Putamen (tissue), 1 donor: ENCODE measurements at places on chromosomes 7 and 10.
A peak's percentile ranks its signal among the peaks of the same experiment; 100 is the strongest.

GRCh38 chr7:156148547-156148946, 336.3 kb upstream of the SHH start:
- no peak for DNase-seq

- no peak for DNase-seq
These were observed 20.6 kb downstream of the SHTN1 start for GRCh38 chr10:116984202-116984990.

DNA sequence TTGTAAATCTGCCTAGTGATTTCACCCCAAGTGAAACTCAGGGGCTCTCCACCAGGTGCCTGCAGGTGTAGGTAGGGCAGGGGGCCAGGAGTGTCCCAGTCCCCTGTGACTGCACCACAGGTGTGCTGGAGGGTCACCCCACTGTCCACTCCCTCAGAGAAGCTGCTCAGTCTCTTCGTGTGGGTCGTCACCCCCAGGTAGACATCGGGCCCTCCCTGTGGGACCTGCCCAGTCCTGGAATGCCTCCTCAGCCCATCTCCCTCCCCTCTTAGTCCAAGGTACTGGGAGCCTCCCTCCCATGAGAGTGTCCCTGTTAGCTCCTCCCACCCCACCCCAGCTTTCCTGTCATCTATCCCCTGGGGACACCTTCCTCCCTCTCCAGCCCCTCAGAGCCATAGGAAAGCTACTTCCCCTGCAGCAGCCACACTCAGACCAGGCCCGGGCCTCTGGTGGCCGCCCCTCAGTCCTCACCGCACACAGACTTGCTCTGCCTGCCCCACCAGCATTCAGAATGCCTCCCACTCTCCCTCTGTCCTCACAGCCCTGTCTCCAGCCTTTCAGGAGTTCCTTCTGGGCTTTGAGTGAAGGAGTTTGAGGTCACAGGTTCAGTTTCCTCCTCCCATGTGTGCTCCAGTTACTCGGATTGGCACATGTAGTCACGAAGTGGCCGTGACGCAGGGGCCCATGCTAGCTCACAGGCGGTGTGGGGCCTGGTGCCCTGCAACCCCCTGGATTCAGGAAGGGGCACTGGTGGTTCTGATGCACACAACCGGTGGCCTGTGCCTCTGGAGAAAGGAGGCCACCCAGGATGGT, 5.1 kb downstream of the ALOX5 start:
- no peak for DNase-seq

- DNase-seq: no peak
These were observed 98.1 kb downstream of the SDHAF3 start for GRCh38 chr7:97215556-97215955.

GRCh38 chr7:23004247-23004520, 9.7 kb downstream of the HYCC1 start:
- DNase-seq: no peak

GRCh38 chr10:97333601-97334369, 744 bp downstream of the FRAT2 start:
- DNase-seq: no peak

DNA sequence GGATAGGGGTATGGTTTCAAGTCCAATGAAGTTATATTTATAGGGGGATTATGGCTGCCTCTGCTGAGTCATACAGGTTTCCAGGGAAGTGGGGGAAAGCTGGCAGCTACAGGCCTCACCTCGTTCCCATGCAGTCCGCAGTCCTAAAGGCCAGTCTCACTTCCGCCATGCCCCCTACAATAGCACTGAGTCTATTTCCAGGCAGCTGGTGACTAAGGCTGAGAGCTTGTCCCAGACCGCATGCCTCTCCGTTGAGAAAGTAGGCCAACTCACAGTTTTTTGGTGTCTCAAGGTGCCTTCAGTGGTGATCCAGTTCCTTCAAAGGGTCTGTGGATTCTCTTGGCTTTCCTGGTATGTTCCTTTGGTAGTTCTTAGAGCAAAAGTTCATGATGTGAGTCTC, 203.9 kb upstream of the GLI3 start:
- DNase-seq: no peak

DNA sequence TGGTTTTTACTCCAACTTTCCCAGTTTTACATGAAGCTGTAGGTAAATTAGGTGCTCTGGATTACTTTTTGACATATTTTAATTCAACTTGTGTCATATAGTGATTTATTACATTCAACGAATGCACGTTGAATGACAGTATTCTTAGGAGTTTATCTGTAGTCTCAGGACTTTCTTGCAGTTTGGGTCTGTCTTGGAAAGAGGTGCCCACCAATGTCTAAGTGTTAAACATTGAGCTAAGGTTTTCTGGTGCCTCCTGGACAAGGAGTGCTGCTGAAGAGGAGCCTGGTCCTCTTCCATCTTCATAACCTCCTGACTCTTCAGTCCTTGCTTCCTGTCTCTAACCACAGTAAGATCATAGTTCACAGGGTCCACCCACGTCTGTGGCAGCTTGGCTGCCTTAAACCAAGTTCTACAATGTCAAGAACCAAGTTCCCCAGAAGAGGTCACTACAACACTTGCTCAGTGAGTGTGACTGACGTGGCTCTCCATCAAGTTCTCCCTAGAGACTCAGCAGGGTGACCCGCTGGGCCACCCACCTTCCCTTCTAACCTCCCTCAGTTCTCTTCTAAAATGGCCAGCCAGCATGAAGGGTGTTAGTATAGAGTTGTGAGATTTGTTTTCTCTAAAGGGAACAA, 6.1 kb downstream of the NPY start:
- DNase-seq: peak; percentile 17

DNA sequence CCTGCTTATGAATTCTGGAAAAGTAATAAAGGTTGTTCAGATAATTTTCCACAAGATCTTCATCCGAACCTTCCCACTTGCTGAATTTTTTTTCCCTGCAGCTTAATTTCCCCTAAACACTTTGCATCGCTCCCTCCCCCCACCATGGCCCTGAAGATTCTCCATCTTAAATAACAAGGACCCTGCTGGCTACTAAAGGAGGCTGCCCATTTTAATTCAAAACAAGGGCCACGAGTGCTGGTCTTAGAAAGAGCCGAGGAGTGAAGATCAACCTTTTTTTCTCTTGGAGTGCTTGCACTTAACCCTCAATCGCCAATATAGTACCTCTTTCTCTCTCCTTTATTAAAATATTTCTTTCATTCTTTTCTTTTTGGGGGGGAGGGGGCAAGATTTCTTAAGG, 9.2 kb upstream of the SP8 start:
- no peak for DNase-seq

- peak; percentile 48 for DNase-seq
These were observed 35.5 kb downstream of the PPP1R3C start for GRCh38 chr10:91597197-91597881.

GRCh38 chr10:31720546-31720945, 208.1 kb downstream of the ARHGAP12 start:
- no peak for DNase-seq
